ENCODE measurements at places on chromosomes 2 and 18.
A peak's percentile ranks its signal among the peaks of the same experiment; 100 is the strongest.

- DNase-seq, result no peak
Observed at GRCh38 chr2:13822365-13822764, 810.2 kb upstream of the LRATD1 start.

DNA sequence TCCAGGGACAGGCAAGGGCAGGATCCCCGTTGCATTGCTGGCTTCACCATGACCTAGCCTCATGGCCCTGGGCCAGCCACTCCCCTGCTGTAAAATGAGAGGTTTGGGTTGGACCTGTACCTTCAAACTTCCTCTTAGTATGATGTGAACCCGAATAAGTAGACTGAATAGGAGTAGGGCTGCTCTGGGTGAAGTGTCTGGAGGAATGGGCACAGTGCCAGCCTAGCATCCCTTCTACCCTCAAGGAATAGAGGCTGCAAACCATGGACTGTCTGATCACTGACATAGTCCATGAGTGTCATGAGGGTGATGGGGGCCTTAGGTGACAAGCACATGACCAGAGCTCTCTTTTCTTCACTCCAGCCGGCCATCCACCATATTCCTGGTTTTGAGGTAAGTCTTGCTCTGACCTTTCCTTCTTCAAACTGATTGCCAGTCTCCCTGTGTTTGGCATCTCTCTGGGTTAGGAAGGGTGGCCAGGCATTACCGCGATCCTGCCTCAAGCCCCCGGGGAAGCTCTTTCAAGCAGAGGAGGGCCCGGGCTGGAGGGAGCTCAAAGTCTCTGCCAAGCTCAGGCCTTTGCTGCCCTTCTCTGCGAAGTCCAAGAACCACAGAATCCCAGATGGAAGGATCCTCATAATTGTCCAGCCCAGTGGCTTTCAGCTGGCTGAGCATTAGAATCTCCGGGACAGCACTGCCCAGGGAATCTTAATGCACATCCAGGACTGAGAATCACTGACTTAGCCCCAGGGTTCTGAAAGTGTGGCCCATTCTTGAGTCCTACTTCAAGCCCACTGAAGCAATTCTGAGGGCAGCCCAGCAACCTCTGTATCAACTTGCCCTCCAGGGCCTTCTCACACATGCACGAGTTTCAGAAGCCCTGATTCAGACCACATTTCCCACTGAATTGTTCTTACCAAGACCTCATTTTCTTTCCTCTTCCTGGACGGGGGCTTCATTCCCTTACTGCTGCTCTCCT, 148.1 kb downstream of the DYSF start:
- DNase-seq, result no peak

- DNase-seq, result no peak
Observed at GRCh38 chr18:13437796-13438506, 219.4 kb downstream of the LDLRAD4 start.

DNA sequence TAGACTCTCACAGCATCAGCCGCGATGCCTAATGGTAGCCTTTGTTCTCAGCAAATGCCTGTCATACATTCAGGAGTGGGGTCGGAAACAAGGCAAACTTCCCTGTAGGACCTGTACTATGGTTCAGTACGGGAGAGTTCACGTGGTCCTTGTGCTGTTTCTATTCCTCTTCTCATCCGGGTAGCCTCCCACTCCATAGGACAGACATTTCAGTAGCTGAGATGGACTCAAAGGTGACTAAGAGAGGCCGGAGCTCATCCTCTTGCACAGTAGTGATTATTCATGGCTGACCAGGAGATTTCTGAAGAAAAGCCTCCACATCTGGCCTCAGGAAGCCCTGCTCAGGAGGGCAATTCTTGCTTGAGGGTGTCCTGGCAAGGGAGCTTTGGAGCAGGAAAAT, 117.8 kb upstream of the SPRED2 start:
- no peak for DNase-seq

- no peak for DNase-seq
Observed at GRCh38 chr2:148829618-148830017, 45.4 kb upstream of the KIF5C start.

GRCh38 chr2:239057533-239057932, 209.6 kb downstream of the TWIST2 start:
- no peak for DNase-seq

GRCh38 chr2:627926-628560, 49.2 kb downstream of the TMEM18 start:
- no peak for DNase-seq

DNA sequence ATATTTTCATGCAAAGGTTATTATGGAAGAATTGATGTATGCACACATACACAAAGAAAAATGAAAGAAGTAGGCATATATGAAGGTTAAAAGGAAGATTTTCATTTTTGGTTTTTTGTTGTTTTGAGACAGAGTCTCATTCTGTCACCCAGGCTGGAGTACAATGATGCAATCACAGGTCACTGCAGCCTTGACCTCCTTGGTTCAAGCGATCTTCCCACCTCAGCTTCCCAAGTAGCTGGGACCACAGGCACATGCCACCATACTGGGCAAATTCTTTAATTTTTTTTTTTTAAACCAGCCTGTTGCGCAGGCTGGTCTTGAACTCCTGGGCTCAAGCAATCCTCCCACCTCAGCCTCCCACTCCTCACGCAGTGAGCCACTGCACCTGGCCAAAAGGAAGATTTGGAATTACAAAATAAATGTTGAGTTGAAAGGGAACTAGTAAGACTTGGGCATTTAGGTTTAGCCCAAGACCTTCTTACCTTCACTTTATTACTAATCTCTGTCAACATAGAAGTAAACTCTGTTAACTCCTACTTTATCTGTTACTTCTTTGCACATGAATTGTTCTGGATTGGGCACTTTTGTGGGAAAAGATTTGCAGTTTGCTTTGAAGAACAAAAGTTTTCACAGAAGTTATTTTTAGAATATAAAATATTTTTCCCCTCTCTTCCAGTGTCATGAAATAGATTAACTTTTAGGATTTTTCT, 31.7 kb upstream of the NBEAL1 start:
- DNase-seq, result no peak

DNA sequence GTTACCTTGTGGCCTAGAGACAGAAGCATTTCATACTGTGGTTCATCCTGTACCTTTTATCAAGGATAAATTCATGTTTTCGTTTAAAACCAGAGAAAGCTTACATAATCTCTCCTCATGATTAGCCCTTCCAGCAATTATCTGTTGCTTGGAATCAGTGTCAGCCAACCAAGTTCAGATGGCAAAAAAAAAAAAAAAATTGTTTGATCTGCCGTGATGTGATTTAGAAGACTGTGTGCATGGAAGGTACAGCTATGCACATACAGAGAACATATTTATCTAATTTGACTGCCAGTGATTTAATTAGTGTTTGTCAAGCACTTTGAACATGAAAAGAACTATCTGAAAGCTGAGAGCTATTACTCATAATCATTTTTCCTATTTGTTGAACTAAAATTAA, 180.9 kb downstream of the ZEB2 start:
- DNase-seq, result no peak

DNA sequence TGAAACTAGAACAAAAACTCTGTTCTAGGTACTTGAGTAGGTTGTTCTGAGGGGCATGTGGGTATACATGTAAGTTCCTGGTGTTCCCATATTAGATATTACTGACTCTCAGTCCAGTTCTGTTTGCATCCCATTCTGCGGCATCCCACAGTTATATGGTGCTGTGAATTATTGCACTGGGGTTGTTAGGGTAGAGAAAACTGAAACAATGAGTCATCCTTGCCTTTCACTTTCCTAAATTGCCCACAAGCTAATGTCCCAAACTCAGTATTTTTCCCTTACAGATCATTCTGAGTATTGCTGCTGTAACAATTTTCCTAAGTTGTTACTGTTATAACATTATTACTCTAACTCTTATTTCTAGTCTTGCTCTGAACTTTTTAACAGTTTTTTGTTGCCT, 3.0 kb downstream of the WDR75 start:
- no peak for DNase-seq

GRCh38 chr2:19536136-19536535, 177.7 kb upstream of the OSR1 start:
- no peak for DNase-seq

DNA sequence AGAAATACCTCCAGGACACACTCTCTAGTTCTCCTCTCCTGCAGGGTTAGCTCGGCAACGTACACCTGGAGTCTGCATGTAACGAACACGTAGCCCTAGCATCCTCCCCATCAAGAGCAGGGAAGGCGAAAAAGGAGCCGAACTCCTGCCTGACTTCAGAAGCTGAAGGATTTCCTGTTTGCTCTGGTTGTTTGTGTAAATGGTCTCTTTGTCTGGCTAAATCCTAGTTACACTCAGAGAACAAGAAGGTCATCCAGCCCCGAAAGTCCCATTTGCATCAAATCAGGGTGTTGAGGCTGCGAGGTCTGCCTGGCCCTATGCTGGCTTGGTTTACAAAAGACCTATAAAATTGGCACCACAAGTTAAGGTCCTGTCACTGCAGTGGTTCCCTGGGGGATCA, 66.4 kb upstream of the POMC start:
- DNase-seq, result no peak

GRCh38 chr2:202871300-202872141, at the start of gene ICA1L:
Gene ICA1L, minus strand, starts transcription at chr2:202871766. Its CDS starts 42,757 bp downstream, at chr2:202829009.
- peak; percentile 74 for DNase-seq

GRCh38 chr18:26421931-26422330, 126.4 kb downstream of the KCTD1 start:
- DNase-seq, result no peak

DNA sequence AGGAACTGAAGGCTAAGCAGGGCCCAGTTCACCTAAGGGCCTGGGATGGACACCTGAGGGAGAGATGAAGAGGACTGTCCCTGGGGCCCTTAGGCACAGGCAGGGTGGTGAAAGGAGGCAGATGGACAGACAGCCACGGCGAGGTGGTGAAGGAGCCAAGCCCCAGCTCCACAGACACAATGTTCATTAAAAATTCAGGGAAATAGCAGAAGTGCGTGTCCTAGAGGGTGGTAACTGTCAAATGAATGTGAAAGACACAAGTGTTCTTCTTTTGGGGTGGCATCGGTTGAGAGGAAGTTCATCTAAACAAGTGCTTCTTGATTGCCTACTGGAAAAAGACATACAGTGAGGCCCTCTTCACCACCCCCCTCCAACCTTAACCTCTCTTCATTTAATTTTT, 76.2 kb upstream of the SIX2 start:
- DNase-seq, result no peak

DNA sequence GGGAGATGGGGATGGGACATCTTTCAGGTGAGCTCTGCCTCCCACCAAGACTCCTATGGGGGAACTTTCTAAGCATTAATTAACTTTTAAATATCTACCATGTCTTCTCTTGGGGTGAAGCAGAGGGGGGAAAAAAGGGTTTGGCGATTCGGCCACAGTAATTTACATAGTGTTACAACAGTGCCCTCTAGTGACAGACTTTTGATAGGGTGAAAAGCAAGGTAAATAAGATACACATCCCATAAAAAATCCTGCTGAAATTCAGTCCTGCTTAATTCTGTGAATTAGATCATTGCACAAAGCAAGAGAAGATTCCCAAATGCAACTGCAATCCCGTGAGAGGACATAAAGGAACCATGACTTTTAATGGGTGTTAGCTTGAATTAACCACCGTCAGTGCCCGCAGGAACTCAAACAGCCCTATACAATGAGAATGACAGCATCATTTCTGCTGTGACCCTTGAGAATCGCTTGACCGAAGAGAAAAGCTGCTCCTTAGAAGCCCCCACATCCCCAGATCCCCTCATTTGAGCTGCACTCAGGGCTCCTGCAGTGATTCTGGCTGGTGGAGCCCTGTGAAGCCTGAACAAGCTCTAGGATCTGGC, 32.8 kb downstream of the FAM124B start:
- DNase-seq, result no peak

- no peak for DNase-seq
Observed at GRCh38 chr18:23148382-23148781, 13.1 kb downstream of the CABLES1 start.

DNA sequence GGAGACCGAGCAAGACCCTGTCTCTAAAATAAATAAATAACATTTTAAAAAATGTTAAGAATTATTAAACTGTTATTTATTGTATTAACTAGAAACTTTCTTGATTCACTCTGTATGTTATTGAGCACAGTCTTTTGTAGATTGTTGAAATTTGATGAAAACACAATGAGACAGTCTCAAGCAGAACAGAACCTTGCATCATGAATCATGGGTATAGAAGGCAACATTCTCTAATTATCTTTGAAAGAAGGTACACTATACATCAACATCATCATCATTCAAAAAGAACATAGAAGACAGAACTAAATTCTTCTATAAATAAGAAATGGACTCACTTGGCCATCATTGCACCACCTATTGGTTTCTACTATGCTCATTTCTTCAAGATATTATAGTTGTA, 67.7 kb downstream of the SLC8A1 start:
- DNase-seq, result no peak

DNA sequence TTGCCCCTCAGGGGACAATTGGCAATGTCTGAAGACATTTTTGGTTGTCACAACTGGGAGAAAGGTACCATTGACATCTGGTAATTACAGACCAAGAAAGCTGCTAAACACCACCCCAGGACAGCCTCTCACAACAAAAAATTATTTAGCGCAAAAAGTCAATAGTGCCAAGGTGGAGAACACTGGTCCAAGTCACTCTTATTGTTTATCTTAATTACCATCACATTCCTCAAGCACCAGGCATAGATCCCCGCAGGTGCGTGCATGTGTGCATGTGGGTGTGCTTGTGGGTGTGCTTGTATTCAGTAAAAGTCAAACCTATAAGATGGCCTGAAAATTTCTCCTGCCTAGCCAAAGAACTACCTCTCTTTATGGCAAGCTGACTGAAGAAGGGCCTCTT, 74.9 kb upstream of the WDR75 start:
- DNase-seq, result no peak

DNA sequence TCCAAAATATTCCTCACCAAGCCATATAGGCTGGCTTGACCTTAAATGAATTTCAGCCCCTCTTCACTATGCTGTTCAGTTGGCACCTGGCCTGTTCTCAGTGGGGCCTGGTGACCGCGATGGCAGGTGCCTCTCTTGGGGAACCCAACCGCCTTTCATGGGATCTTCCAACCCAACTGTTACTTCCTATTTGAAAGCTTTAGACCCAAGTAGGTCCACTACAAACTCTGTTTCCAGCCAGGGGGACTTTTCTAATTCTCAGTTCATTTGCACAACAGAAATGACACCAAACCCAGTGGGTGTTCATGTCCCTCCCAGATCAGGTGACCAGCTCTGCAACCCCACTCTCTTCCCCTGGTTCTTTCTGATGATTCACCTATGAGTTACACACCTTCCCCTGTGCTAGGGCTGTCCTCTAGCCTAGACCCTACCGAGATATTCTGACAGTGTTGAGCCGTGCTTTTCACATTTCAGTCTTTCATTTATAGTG, 35.6 kb upstream of the NDUFV2 start:
- no peak for DNase-seq

All from progenitor cell of endocrine pancreas (in vitro differentiated cells).